NCI-H1417 treated with DMSO at 0.1 percent for 48 hours (cell line): ENCODE measurements at places on chromosomes 7 and 10.

GRCh38 chr10:44576702-44577191 is 191.8 kb upstream of the CXCL12 start:
- no peak for DNase-seq

DNA sequence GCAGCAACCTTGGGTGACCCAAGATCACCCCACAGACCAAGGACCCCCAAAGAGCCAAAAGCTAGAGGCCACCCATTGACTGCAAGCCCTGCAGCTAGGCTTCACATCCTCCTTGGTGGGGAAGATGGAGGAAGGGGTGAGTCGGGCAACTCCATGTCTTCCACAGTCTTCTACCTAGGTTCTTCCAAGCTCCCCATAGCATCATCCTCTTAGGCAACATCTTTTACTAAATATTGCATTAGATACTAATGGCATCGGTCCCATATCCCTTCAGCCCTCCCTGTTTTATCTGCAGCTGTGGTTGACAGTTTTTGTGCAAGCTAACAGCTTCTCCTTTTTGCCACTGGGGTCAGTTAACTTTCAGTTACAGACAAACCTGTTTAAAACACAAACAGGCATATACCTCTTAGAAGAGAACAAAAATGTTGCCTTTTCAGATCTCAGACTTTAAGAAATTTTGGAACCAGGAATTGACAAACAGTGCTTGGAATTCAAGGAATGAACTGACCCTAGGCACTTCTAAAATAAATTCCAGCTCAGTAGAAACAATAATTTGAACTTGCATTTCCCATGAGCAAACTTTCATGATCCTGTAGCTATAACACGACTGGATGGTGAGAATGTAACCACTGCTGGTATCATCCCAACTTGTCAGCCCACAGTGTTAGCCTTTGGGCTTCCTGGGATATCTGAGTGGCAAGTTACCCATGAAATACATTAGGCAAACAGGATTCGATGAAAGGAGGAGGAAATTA is 33.9 kb upstream of the MSMB start:
- DNase-seq, result no peak

DNA sequence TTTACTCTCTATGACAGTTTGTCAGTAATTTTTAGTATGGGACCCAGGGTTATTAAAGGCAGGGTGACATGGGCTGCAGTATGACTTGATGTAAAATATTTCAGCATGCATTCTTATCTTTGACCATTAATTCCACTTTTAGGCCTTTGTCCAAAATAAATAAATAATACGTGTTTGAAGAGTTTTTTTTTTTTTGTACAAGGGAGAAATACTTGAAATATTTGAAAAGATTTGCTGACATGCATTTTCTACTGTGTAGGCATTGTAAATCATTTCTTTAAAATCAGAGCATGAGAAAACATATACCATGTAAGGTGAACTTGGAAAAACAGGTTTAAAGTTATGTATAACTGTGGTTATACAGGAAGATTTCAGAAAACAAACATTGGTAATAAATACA is 23.5 kb downstream of the NRG3 start:
- DNase-seq, result no peak

- no peak for DNase-seq
Observed at GRCh38 chr7:123627851-123628250, 26.2 kb downstream of the ASB15 start.

DNA sequence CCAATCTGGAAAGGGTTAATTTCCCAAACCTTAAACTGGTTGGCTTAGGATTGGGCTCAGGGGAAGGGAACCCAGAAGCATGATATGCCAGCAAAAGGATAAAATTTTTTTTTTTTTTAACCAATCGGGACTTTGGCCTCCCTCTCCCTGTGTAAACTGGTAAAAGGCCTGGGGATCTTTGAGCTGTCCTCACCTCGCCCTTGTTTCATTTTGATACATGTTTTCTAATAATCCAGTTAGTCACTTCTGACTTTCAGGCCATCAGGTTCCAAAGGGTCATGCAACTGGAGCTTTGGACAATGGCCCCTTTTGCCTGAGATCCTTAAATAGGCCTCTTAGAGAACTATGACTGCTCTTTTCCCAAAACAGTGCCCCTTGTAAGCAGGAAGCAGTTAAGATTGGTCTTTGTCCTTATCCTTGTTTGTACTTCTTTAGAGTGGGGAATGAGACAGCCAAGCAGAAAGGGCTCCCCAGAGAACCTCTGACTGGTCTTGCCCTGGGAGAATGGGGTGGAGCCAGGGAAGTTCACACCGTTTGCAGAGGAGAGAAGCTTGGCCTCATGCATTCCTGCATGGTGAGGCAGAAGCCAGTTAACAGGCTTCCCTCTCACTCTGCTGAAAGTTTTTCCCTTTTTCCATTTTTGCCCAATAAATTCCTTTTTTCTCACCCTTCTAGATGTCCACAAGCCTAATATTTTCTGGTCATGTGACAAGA is 424.2 kb upstream of the CNTNAP2 start:
- DNase-seq, result no peak

- no peak for DNase-seq
Observed at GRCh38 chr10:110918269-110918642, 724 bp downstream of the BBIP1 start.

DNA sequence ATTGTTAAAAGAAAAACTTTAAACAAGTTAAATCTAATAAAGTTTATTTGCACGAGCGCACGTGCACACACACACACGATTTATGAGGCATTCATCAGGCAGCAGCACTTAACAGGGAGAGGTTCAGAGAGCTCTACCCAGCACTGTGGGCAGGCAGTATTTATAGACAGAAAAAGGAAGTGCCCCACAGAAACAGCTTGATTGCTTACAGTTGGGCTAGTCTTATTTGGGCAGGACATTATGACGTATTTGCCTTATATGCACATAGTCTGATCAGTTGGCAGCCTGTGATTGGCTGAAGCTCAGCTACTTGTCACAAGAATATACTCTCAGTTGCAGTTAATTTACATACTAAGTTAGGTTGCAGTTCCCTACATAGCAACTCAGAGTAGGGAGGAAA is 1.2 kb upstream of the SDHAF3 start:
- no peak for DNase-seq

- DNase-seq, result no peak
Observed at GRCh38 chr10:97378933-97379921, 21.9 kb downstream of the RRP12 start.

GRCh38 chr10:7797582-7797981 is 9.6 kb downstream of the ATP5F1C start:
- DNase-seq, result no peak

GRCh38 chr10:29851241-29851640 is 208.1 kb downstream of the JCAD start:
- no peak for DNase-seq

DNA sequence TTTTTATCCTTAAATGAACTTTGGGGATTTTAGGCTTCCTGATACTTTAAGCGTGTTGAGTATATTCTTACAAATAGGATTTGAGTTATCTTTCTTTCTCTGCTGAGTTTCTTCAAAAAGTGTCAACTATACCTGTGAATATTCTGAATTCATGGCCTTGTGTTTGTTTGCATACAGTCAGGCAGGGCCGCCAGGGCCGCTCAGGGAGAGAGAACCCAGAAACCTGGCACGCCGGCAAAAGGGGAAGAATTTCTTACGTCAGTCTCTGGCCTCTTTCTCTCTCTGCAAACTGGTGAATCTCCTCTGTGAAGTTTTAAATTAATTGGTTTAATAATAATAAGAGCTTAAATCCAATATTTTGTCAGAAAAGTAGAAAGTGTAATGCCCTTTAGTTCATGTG is 29.3 kb upstream of the BNIP3 start:
- DNase-seq, result no peak

GRCh38 chr10:62895063-62895462 is 78.9 kb upstream of the EGR2 start:
- no peak for DNase-seq

- DNase-seq, result no peak
Observed at GRCh38 chr7:92057375-92057774, 76.9 kb downstream of the CYP51A1 start.

DNA sequence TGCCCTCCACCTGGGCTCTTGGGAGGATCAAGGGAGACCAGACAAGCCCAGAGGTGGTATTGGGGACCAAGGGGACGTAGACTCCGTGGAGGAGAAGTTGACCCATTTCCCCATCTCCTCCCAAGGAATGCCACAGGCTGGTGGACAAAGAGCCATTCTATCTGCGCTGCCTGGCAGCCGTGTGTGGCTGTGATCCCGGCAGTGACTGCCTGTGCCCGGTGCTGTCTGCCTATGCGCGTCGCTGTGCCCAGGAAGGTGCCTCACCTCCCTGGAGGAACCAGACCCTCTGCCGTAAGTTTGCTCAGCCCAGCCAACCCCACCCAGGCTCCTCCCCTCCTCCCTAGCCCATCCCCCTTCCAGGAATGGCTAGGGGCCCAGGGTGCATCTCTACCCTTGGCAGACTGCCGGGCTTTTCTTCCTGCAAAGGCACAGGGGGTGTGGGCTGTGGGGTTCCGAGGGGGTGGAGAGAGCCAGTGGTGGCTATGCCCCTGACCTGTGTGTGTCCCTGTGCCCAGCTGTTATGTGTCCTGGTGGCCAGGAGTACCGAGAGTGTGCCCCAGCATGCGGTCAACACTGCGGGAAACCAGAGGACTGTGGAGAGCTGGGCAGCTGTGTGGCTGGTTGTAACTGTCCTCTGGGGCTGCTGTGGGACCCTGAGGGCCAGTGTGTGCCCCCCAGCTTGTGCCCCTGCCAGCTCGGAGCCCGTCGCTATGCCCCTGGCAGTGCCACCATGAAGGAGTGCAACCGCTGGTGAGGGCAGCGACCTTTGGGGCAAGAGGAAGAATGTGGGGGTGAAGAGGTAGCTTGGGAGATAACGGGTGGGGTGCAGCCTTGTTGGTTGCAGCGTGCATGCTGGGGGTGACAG is 10.2 kb upstream of the ZNF467 start:
- no peak for DNase-seq

- DNase-seq, result no peak
Observed at GRCh38 chr7:41130561-41131236, 572.2 kb downstream of the INHBA start.

- DNase-seq, result no peak
Observed at GRCh38 chr7:85111761-85112160, 75.1 kb downstream of the SEMA3D start.

GRCh38 chr7:54788664-54789063 is 29.7 kb upstream of the SEC61G start:
- no peak for DNase-seq
